ENCODE measurements at places on chromosomes 6 and 20.
A peak's percentile ranks its signal among the peaks of the same experiment; 100 is the strongest.

- no peak for DNase-seq
Observed at GRCh38 chr6:20539387-20539786, 5.1 kb downstream of the CDKAL1 start.

DNA sequence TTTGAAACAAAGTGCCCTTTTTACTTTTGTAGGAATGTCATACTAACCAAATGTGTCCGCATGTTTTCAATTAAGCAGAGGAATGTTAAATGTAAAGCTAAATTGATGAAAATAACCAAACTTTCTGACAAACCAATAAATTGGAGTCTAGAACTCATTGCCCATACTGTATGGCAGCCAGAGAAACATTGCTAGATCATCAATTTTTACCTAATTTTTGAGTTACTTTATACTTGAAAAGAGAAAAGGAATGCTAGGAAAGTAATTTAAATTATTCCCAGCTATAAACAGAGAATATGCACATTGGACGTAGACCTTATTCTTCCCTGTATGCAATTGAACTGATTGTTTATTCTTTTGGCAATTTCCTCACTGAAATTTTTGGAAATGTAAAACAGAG, 44.4 kb downstream of the RPS12 start:
- DNase-seq = no peak

DNA sequence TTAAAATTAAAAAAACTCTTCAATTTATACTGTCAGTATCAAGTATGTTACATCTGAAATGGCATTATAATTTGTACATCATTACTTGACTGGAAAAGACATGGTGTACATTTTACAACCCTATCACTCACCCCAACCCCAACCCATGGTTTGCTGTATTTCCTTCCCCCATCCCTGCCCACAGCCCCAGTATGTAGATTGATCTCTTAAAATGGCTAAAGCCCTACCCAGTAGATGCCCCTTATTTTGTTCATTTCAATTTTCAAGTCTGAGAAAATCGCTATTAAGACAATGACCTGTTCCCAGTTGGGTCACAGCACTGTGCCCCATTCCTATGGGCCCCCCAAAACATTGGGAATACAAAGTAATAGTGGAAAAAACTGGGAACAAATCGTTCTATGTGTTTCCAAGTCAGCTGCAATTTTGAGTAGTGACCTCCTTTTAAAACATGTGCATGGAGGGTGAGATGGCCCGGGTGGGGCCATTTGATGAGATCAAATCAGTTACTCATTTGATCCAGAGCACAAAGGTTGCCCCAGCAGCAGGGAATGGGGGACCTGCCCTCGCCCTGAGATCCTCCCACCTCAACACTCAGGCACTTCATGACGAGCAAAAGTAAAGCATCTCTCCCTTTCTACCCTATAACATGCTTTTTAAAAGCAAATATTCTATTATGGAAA, 13.3 kb downstream of the EZR start:
- no peak for DNase-seq

DNA sequence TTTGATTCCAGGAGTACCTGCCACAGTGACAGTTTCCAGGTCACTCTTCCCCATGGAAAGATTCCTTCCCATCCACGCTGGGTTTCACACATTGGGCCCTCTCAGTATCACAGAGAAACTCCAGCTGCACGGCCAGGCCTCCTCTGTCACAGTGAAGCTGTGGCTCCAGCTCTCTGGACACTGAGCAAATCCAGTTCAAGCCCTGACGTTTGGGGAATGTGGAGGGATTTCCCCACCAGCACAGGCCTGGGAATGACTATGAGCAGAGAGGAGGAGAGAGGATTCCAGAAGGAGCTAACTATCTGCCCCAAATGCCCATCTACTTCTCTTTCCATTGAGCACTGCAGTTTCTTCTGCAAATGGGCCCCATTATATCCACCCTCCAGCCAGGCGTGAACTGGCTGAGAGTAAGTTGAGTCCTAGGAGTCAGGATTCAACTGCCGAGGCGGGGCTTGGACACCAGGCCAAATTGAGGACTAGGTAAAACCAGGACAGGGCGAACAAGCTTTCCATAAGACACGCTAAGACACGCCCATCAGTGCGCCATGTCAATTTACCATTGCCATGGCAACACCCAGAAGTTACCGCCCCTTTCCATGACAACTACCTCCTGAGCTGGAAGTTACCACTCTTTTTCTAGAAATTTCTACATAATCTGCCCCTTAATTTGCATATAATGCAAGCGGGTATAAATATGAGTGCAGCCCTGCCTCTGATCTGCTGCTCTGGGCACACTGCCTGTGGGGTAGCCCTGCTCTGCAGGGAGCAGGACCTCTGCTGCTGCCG, 9.2 kb upstream of the BNIP5 start:
- no peak for DNase-seq

- no peak for DNase-seq
Observed at GRCh38 chr20:57888591-57888990, 178.8 kb upstream of the PMEPA1 start.

- DNase-seq = no peak
Observed at GRCh38 chr6:20936949-20937348, 402.7 kb downstream of the CDKAL1 start.

DNA sequence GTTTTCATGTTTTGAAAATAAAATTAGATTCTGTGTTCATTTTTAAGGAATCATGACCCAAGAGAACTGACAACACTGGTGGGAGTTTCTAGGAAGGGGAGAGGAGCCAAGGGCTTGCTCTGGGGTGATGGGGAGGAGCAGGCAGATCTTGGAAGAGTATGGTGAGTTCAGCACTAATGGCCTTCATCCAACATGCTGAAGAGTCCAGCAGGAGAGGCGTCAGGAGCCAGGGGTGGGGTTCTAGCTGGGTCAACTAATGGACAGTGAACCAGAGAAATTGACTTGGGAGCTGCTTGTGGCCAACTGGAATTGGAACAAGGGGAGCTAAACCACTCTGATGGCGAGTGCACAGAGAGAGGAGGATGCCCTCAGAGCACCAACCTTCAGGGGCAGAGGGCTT, 107.1 kb downstream of the MRPL14 start:
- no peak for DNase-seq

GRCh38 chr6:112144145-112144926, 56.9 kb downstream of the FAM229B start:
- no peak for DNase-seq

DNA sequence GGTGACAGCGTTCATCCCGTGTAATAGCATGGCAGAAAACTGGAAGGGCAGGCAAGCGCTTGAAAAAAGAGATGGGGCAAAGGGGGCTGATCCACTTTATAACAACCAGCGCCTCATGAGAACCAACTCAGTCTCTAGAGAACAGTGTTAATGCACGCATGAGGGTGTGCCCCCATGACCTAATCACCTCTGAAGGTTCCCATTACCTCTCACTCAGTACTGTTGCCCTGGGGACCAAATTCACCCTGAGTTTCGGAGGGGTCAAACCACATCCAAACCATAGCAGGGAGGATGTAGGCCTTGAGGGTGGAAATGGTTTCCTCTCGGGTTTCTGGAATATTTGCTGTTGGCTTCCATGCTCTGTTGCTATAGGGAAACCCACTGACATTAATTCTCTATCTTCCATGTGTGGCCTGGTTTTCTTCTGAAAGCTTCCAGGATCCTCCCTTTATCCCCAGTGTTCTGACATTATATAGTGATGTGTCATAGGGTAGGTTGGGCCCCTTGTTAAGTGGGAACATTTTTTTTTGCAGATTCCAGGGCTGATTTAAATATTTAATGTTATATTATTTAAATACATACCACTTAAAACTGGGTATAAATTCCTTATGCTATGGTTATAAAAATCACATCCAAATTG, 65.2 kb downstream of the PPP1R14C start:
- no peak for DNase-seq

DNA sequence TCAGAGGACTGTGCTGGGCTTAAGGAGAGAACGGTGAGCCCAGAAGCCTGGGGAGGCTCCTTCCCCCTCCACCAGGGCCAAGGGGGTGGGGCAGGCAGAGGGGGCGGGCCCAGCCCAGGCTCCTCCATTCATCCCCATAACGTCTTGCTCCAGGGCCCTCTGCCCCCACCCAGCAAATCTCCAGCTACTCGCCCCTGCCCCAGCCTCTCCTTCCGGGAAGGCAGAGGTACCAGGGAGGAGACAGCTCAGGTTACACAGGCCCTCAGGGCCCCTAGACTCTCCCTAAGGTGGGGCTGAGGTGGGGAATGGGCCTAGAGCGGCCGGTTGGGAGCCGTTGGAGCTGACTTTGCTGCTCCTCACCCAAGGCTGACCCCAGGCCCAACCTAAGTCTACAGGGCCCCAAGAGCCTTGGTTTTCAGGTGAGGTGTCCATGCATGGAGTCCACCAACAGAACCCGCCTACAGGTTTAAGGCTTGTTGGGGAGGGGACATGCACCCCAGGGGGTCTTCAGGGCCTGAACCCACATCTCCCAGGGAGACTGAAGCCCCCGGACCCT, 1.2 kb downstream of the LAMA5 start:
- no peak for DNase-seq

GRCh38 chr6:23797041-23797440, 329.0 kb upstream of the NRSN1 start:
- DNase-seq = no peak

GRCh38 chr6:137764464-137764863, 102.6 kb upstream of the TNFAIP3 start:
- no peak for DNase-seq

GRCh38 chr20:37937686-37938085, 34.8 kb downstream of the VSTM2L start:
- no peak for DNase-seq

- DNase-seq = peak; percentile 29
Observed at GRCh38 chr20:33005132-33005566, 916 bp upstream of the SUN5 start.

DNA sequence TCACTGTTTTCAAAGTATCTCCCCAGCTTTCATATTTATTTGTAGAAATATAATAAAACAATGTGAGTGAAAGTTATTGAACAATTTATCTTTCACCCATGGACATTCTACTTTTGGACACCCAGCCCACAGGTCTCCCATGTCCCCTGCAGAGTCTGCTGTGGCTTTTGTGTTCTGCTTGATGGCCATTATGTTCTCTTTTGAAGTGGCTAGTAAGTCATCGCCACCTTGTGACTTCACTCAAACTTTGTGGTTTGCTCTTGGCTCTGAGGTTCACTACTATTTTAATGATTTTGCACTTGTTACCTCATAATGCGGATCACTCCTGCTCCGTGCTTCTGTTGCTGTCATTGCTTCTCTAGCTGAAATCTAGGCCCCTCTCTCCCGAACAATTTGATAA, 10.2 kb upstream of the DEFB113 start:
- DNase-seq = no peak

GRCh38 chr6:152273002-152273401, 364.2 kb downstream of the SYNE1 start:
- no peak for DNase-seq

DNA sequence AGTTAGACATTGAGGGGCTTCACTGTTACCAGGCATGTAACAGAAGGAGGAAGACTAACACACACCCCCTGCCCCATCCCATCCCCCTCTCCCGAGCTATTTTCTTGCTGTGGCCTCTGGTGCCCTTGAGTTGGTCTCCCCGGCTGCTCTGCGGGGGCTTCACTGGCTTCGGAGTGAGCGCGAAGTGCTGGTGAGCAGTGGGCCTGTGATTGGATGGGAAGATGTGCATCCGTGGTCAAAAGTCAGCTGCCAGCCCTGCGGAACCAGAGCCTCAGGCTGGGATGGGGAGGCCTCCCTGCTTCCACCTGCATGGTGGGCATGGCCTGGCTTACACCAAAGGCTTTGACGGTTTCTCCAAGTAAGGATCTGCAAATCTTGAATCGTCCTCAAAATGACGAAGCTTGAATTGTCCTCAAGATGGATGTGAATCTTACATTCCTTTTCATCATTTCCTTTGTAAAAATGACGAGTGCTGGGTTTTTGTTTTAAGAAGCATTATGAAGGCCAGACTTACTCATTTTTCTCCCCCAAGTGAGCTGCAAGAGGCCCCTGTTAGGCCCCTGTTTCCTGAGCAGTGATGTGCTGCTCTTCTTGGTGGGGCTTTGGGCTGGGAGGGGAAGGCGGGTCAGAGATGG, 23.7 kb downstream of the SPATA2 start:
- DNase-seq = no peak

GRCh38 chr6:141077355-141078333, 1055.1 kb upstream of the GJE1 start:
- DNase-seq = peak; percentile 24

DNA sequence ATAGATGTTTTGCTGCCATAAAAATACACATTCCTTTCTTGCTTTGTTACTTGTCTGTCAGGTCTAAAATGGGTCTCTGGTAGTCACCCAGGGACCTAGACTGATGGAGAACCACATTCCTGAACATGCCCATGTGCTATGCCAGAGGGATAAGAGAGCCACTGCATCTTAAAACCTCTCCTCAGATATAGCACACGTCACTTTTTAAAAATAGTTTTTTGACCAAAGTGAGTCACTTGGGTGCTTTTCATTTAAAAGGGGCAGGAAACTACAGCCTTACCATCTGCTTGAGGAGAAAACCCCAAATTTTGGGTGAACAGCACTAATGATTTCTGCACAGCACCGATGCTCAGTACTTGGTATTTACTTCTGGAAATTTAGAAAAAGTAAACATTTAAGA, 197.8 kb downstream of the OGFRL1 start:
- no peak for DNase-seq

- no peak for DNase-seq
Observed at GRCh38 chr20:1774479-1774878, 116.9 kb upstream of the SIRPG start.

- DNase-seq = no peak
Observed at GRCh38 chr6:6660339-6661045, 72.0 kb downstream of the LY86 start.

- no peak for DNase-seq
Observed at GRCh38 chr6:56961151-56961550, 6.2 kb downstream of the BEND6 start.

DNA sequence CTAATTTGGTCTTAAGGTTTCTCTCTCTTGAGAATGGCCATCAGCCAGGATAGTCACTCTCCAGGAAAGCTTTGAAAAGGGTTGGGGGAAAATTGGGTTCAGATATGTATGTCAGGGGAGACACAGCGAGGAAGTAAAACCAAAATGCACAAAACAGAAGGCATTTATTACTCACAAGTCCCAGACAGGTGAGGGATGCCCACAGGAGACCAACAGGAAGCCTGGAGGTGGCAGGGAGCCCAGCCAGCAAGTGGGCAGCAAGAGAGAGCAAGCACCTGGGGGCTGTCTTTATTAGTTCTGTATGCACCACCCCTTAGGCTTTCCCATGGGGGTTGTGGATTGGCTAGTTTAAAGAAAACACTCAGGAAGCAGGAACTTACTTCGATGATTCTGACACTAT, 707.7 kb downstream of the KIF16B start:
- no peak for DNase-seq

Data from stimulated activated CD4-positive, alpha-beta T cell treated with anti-CD3 and anti-CD28 coated beads, Interleukin-1b, Interleukin-23, amount 100 ng/mL, for 48 hours (primary cell).